ENCODE measurements at places on chromosomes 11 and 22.
A peak's percentile ranks its signal among the peaks of the same experiment; 100 is the strongest.

GRCh38 chr11:134098566-134099184 lies 29.8 kb downstream of the JAM3 start:
- no peak for DNase-seq

- DNase-seq: no peak
Measured at GRCh38 chr11:8477680-8478079, 116.3 kb downstream of the STK33 start.

DNA sequence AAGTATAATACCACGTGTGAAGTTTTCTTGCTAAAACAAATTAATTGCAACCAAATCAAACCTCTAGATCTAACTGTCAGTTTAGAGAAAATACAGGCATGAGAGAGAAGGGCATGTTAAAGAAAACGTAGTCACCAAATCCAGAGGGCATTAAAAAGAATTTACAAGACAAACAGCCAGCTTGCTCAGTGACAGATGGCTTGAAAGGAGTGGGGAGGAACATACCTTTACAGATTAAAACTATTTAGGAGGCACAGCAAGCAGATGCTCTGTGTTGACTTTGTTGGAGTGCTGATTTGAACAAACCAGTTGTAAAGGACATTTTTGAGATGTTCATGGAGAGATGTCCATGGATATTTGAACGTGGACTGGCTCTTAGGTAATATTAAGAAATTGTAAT lies 96.9 kb downstream of the ATXN10 start:
- no peak for DNase-seq

- DNase-seq: no peak
Measured at GRCh38 chr11:69775163-69775755, at the start of gene FGF4. Gene FGF4, minus strand, starts transcription at chr11:69775341. Its CDS starts 257 bp downstream, at chr11:69775084.

GRCh38 chr11:106156290-106156937 lies 79.0 kb downstream of the AASDHPPT start:
- DNase-seq: peak; percentile 43

DNA sequence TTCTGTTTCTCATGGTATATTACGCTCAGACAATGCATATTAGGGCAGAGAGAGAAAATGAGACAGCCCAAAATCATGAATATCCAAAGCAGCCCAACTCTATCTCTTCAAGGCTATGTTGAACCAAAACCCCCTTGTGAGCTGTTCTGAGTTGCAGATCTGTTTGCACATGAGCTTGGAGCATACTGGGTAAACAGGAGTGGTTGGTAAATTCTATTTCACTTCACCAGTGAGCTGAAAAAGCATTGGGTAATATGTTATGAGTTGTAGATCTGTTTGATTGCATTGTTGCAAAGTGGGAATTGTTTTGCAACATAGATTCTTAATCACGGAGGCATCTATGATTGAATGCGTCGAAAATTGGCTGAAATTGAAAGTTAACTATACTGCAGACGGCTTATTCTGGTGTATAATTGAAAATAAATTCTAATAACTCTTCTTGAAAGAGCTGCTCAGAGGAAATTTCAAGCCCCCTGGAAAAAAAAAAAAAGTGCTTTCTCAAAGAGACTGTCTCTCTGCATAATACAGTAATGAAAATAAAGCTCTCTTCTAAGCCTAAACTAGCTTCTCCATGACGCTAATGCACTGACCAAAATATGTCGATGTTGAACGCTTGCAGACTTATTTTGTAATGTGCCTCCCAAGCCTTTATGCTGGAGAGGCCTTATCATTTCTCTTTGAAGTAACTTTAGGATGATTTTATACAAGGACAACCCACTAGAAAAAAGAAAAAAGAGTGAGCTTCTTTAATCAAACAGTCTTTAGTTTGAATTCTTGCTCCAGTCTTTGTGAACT lies 263.7 kb downstream of the NTM start:
- no peak for DNase-seq

DNA sequence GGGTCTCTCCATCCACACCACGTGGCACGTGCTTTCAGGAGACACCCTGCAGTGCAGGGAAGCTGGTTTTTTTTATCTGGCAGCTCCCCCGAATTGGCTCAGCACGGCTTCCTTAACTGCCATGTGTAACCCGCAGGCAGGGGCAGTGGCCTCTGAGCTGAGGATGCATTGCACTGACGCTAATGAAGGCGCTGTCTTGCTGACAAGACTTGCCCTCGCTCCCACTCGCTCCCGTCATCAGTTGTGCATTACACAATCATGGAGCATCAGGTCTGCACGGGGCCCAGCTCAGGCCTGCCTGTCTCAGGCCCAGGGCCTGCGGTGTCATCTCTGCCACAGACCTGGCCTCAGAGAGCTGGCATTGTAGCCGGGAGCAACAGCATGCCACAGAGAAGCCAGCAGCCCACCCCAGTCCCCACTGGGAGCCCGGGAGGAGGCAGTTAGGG lies 95.9 kb downstream of the ARHGAP8 start:
- no peak for DNase-seq

GRCh38 chr11:31243706-31244105 lies 125.8 kb downstream of the DCDC1 start:
- no peak for DNase-seq

GRCh38 chr11:120208777-120209176 lies 2.1 kb upstream of the OAF start:
- no peak for DNase-seq

- DNase-seq: peak; percentile 86
Measured at GRCh38 chr11:75639762-75640181, 29.1 kb downstream of the MAP6 start.

- no peak for DNase-seq
Measured at GRCh38 chr11:20729597-20730105, 60.3 kb downstream of the NELL1 start.

GRCh38 chr11:47848700-47849155 lies 578 bp upstream of the NUP160 start:
- DNase-seq: peak; percentile 24

DNA sequence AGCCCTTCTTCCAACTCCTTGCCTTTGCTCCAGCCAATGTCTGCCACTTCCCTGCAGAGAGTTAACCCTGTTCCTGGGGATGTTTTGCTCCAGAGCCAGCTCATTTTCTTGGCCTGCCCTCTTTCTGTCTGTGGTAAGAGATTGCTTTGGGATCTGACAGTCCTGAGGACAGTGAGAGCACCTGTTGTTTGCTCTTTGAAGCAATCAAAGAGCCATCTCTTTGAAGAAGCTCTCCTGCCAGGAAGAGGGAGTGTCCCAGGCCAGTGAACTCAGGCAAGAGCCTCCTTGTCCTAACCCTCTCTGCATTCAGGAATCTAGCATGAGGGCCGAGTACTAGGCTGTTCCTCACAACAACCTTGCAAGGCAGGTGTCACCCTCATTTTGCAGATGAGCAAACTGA lies 42.2 kb downstream of the TRAF6 start:
- no peak for DNase-seq

DNA sequence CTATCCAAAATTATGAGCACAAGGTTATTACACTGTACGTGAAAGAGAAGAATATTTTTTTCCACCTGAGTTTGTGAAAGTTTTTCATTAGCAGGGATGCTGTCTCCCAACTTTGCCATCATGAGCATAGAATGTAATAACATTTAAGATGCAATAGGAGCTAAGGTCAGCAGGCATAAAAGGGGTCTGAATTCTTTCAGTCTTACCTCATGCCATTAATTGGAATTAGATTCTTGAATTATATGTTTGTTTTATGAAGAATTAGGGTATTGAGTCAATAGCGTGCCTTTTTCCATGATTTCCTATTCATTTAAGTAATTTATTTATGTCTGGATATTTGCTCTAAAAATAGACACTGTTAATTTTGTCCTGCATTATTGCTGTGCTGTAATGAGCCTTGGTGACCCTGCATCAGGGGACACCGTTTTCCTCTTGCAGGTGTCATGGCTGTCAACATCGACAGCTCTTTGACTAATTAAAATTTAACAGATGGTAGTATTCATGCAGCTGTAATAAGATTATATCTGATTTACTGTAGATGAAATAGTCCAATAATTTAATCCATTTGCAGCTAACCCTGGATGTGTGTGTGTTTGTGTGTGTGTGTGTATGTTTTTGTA lies 637.5 kb downstream of the NELL1 start:
- no peak for DNase-seq

- peak; percentile 72 for DNase-seq
Measured at GRCh38 chr11:132402071-132402684, 1031.8 kb downstream of the NTM start.
